ENCODE measurements at places on chromosomes 5 and 9.

DNA sequence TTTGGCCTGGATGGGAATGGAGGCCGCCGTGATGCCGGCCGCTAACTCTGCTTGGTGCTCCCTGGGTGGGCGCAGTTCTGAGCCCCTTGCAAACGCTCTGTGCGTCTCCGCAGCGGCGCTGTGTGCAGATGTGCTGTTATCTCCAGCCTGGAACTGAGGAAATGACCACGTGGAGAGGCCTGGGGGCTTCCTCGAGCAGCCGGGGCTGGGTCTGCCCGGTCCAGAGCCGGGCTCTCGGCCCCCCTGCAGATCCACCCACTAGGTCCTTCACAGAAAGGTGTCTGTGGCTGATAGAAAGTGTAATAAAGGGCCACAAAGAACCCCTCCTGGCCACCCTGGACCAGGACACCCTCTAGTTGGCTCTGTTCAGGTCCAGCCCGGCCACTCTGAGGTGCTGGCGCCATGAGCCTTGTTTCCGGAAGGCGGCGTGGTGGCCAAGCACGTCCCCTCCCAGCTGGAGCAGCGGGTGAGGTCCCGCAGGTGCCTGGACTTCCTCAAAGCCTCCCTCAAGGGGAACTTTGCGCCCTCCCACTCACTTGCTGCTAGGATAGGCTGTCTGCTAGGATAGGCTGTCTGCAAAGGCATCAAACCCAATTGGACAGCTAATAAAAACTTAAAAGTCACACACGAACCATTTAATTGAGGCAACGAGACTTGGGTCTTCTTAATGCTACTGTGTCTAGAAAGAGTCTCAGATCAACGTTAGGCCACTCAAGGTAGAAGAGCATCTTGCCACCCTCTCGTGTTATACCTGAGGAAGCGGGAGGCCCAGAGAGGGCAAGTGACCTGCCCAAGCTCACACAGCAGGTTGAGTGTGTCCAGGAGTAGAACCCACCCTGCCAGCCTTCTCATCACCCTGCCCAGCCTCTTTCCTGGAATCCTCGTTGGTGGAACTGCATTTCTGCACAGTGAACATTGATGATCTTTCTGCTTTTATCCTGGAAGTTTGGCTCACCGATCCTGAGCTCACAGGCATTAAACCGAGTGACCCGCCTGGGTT, 109.3 kb upstream of the FCN2 start:
- DNase-seq: no peak

GRCh38 chr5:167608390-167609272, 682.8 kb upstream of the WWC1 start:
- no peak for DNase-seq

GRCh38 chr5:143515829-143516228, 112.3 kb upstream of the NR3C1 start:
- no peak for DNase-seq

DNA sequence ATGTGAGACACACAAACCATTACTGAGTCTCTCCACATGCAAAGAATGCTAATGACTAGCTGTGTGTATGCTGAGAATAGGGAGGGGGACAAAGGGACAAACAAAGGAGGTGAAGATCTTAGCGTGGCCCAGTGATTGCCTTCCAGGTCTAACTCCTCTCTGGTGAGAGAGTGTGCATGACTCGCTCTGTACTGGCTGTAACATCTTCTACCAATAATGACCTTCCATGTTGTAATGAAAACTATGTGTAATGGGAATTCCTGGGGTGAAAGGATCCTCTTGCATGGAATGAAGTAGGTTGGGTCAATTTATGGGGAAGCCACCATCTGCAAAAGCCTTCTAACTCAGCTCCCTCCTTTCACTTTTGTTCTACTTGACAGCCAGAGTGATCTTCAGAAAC, 24.4 kb upstream of the GPR151 start:
- DNase-seq: no peak

DNA sequence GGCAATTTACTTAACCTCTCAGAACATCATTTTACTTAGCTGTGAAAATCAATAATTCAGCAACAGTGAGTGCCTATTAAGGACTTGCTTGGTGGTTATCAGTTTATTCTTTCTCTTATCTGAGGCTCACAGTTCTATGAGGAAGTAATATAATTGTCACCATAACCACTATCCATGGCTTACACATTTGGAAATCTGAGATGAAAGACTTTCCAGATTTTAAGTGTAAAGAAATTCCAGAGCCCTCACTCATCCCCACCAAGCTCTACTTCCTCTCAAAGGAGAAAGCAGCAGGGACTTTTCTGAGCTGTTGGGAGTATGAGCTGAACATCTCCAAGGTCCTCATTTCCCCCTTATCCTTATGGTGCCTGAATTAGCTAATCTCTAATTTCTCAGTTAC, 321.5 kb downstream of the FBXL7 start:
- no peak for DNase-seq

GRCh38 chr9:137428311-137428630, 5.1 kb downstream of the NOXA1 start:
- no peak for DNase-seq

DNA sequence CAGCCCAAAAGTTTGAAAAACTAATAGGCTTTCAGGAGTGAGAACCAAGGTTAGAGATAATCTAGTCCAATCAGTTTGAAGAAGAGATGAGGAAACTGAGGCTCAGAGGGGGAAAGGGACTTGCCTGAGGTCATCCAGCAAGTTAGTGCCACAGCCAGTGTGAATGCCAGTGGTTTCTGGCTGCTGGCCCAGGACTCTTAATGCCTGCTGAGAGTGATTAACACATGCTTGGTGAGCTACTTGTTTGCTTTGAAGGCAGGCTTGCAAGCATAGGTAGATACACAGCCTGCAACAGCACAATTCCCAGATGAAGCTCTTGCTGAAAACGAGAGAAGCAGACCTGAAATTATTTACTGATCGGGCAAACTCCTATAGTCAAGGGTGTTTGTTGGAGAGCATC, 591.6 kb upstream of the SGCD start:
- no peak for DNase-seq

GRCh38 chr9:37801287-37801850, 772 bp downstream of the DCAF10 start:
- DNase-seq: peak; percentile 55

GRCh38 chr5:25858019-25858418, 1180.4 kb downstream of the CDH9 start:
- DNase-seq: no peak

- DNase-seq: no peak
Measured at GRCh38 chr5:80973027-80973426, 12.9 kb downstream of the RASGRF2 start.

DNA sequence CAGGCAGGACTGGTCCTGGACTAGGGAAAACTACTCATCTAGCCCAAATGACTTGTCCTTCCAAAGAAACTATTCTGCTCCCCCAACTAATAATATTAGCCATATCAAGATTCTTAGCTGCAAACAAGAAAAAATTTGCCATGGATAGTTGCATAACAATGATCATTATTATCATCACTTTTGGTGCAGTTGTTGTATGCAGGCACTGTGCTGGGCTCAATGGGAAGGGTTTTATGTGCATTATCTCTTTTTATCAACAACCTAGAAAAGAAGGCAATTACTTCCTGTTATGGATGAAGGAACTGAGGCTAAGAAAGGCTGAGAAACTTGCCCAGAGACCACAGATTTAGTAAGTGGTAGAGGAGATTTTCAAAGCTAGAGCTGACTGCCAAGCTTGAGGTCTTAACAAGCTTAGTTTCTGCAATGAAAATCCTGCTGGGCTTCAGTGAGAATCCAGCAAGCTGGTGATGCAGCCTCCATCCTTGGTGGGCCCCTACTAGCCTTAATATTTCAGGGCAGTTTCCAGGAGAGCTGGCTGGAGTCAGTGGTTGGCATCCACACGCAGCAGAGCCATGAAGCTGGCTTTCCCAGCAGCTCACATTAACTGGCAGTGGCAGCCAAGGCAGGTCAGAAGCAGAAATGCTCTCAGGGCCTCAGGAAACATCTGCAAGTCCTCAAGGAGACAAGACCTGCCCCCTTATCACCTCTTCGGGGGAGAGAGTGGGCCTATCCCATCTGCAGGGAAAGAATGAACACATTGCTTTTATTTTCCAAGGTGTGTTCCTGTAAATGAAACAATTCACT, 20.5 kb upstream of the MEGF9 start:
- no peak for DNase-seq

GRCh38 chr5:172165465-172165864, 22.6 kb downstream of the STK10 start:
- DNase-seq: no peak

GRCh38 chr9:71048280-71048679, 73.1 kb downstream of the TRPM3 start:
- no peak for DNase-seq

- DNase-seq: no peak
Measured at GRCh38 chr9:92749071-92749933, 15.3 kb downstream of the BICD2 start.

- no peak for DNase-seq
Measured at GRCh38 chr5:167764641-167765289, 526.7 kb upstream of the WWC1 start.

DNA sequence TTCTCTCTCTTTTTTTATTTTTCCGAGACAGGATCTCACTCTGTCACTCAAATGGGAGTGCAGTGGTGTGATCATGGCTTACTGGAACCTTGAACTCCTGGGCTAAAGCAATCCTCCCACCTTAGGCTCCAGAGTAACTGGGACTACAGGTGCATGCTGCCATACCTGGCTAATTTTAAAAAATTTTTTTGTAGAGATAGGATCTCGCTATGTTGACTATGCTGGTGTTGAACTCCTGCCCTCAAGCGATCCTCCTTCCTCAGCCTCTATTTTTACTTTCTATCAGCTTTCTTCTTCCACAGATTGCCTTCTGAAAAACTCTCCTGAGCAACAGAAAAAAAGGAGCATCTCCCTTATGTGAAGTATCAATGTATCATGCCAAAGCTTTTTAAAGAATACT, 14.1 kb upstream of the ERBIN start:
- DNase-seq: no peak

DNA sequence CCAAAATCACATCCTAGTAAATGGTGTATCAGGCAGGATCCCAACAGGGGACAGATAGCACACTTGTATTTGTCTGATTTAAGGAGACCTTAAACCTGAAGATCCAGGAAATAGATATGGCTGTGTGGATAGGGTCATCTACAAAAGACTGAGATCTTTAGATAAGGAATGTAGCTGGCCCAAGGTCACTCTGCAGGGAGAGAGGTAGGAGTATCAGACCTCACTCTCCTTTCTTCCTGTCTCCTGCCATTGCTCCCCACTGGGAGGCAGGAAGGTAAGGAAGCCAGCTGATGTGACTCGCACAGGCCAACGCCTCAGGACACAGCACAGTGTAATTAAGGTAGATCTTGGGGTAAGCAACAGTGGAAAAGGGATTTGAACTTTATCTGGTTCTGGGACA, 85.8 kb downstream of the PLPPR1 start:
- no peak for DNase-seq

GRCh38 chr5:1754531-1755220, 45.0 kb downstream of the MRPL36 start:
- DNase-seq: peak; percentile 3

DNA sequence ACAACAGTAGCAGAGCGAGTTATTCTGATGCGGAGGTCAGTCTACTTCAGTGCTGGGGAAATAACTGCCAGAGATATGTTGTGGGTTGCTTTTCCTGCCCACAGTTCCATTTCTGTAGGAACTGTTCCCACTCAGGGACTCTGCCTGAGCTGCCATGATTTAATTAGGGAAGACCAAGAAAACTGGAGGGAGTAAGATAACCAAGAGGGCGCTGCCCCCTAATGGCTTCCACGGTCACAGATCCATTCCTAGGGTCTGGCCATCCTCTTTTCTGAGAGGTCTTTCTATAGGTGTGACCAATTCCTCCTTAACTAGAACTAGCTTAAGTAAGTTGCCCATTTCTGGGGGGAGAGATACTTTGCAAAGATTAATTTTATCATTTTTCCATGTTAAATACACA, 125.9 kb downstream of the APBA1 start:
- no peak for DNase-seq

- DNase-seq: no peak
Measured at GRCh38 chr9:91680106-91680505, 256.5 kb upstream of the NFIL3 start.

DNA sequence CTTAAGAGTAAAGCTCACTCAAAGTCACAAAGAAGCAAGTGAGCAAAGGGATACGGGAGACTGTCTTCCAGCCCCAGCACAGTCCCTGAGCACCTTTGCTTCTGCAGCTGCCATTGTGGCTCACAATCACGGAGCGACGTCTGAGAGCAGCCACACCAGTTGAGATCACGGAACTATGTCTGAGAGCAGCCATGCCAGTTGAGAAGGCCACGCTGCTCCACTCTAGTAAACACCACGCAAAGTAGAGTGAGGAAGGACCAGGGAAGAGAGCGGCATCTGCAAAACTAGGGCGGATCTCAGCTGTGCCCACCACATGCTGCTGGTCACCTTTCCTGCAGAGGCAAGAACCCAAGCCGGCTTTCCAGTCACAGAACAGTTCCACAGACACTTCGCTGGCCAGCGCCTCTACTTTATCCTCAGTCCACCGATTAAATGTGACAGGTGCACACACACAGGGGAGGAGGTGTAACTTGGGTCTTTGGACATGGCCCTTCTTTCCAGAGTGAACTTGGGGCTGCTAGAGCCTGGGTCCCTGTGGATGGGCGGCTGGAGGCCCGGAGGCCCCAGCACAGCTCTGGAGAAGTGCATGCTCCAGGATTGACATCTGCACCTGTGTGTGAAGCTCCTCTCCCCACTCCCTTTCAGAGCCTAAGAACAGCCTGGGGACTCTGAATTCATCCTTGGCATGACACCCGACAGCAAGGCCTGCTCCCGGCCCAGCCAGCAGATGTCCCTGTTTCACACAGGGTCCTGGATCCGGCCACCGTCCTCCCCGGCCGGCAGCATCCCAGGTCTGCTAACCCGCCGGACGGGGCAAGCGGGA, 324.9 kb upstream of the IRX4 start:
- no peak for DNase-seq

DNA sequence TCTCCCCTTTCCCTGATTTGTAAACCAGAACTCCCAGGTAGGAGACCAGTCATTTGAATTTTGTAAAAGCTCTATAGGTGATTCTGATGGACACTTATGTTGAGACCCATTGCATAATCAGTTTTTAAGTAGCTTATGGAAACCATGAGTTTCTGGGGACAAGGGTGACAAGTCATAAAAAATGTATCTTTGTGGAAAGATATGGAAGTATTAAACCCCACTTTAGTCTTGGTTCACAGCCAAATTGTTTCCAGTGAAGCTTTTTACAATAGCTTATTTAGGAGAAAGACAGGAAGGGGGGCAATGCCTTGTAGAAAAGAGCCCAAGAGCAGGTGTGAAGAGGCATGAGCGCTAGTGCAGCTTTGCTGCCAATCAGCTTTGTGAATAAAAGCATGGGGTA, 453 bp upstream of the CCL28 start:
- no peak for DNase-seq

- no peak for DNase-seq
Measured at GRCh38 chr9:123960965-123961364, 31.0 kb upstream of the DENND1A start.
